ENCODE measurements at places on chromosomes 1 and 21.
A peak's percentile ranks its signal among the peaks of the same experiment; 100 is the strongest.

DNA sequence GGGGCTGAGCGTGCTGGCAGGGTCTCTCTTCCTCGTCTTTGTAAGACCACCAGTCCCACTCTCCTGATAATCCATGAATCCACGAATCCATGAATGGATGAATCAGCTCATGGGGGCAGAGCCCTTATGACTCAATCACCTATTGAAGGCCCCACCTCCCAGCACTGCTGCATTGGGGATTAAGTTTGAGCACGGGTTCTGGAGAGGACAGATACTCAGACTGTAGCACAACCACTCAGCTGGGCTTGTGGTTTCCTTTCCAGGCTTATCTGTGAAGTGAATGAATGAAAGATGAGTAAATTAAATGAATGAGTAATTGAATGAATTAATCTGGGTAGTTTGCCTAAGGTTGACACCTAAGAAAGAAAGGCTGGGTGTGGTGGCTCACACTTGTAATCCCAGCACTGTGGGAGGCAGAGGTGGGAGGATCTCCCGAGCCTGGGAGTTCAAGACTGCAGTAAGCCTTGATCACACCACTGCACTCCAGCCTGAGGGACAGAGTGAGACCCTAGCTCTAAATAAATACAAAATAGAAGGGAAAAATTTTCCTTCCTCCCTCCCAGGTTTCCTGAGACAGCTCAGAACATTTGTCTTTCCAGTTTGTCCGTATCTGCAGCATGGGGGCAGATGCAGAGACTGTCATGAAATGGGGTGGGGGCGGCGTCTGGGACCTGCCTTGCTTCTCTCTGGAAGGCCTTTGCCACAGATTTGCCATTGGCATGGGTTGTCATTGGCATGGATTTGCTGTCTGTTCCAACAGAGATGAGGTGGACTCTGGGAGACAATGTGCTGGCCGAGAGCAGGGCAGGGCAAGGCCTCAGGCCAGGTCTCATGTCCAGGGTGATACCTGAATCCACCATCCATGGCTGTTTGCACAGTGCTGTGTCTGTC, 187.7 kb upstream of the C1orf174 start:
- DNase-seq: no peak

DNA sequence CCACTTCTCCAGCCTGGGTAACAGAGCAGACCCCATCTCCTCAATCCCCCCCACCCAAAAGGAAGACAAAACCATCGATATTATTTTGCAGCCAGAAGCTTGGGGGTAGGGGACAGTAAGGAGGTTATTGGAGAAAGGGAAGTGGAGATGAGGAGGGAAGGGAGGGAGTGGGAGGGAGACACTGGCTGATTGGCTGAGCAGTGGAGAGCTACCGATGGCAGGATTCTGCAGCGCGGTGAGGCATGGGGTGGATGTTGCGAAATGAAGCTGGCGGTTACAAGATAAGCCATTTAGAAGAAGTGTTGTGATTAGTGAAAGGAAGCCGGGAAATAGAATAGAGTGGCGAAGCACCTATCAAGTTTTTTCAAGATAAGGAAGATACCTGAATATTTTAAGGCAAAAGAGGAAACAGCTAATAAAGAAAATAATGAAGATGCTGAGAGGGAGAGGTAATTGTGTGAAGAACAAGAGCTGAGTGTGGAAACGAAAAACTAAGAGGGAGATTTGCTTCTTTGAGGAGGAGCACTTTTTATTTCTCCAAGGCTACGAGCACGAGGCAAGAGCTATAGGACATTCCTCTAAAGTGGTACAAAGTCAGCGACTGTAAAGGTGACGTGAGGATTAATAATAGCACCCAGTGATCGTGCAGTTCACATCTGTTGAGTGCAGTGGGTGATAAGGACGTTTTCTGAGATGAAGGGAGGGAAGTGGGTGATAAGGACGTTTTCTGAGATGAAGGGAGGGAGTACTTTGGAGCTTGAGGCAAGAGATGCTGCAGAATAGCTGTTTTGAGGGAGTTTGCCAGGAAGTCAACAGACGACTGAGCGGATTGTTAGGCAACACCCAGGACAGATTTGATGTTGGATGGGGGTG, 103.2 kb upstream of the KIF26B start:
- no peak for DNase-seq

GRCh38 chr1:17603091-17603841, 63.8 kb downstream of the ARHGEF10L start:
- DNase-seq: no peak

- peak; percentile 45 for DNase-seq
These were observed 1.0 kb downstream of the ARID4B start for GRCh38 chr1:235326719-235327558.
